Mucosa of gallbladder (tissue), 1 donor: ENCODE measurements at places on chromosomes 13 and 19.

DNA sequence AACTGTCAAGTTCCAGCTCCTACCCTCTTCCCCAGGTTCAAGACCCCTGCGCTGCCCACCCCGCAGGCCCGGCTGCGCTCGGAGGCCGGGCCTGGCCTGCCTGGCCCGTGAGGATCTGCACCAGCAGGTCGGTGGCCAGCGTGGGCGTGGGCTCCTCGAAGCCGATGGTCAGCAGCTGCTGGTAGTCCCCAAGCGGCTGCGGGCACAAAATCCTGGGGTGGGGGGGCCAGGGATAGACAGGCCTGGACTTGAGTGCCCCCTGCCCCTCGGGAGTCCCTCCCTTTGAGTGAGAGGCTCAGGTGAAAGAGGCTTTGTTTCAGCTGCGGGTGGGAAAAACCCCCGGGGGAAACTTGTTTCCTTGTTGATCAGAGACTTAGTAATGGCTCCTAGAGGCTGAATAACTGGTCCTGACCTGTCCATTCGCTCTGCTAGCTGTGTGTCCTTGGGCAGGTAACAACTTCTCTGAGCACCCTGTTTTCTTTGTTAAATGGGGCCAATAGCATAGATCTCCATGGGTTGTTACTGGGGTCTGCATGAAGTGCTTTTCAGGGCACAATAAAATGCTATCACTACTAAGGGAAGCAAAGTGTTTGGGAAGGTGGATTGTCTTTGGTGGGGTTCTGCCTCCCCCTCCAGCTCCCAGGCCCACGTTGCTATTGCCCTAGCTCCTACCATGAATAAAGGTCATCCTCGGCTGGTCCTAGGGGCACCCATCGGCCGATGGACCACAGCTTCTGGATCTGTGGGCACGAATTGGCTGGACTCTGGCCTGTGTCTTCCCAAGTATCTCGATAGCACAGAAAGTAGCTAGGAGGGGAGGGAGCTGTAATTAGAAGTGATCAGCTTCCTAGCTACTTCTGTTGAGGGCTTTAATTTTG, 3.5 kb downstream of the C19orf67 start:
- DNase-seq: no peak

DNA sequence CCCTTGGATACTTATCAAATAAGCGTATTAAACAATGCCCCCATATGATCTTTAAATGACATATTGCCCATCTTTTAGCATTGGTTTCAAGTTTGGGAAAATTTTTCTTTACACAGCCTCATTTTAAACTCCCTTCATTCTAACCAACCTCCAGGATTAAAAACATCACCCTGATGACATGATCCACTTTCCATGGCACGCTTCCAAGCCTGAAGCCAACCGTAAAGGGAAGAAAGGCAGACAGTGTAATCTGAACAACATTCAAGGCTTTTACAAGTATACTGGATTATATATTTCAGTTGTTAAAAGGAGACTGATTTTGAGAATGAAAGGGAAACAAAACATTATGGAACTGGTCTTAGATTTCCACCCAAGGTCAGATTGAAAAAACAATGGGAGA, 1721.9 kb downstream of the OLFM4 start:
- DNase-seq: no peak

GRCh38 chr13:84137292-84137691, 255.0 kb upstream of the SLITRK1 start:
- DNase-seq: no peak

GRCh38 chr13:35855531-35856019, 275.6 kb downstream of the DCLK1 start:
- DNase-seq: peak; percentile 36

DNA sequence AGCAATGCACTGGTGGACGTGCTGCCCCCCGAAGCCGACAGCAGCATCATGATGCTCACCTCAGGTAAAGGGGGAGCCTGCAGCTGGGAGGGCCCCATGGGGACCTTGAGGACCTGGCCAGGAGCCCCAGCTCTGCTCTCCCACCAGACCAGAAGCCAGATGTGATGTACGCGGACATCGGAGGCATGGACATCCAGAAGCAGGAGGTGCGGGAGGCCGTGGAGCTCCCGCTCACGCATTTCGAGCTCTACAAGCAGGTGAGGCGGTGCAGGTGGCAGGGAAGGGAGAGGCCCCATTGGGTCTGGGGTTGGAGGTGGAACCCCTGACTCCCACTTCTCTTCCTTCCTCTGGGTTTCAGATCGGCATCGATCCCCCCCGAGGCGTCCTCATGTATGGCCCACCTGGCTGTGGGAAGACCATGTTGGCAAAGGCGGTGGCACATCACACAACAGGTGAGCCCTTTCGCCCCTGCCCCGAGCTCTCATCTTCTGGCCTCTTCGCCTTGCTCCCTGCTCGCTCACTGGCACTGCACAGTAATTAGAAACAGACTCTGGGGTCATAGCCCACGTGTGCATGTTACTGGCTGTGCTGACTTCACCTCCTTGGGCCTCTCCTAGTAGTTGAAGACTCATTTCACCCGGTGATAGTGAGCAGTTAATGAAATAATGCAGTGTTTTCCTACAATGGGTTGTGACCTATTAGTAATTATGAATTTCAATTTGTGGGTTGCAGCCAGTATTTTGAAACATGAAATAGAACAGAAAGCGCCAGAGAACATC, 3.6 kb downstream of the PSMC4 start:
- no peak for DNase-seq

- DNase-seq: peak; percentile 98
Observed at GRCh38 chr19:8832132-8833021, at the start of the genes MBD3L1 and ZNF558. TSS of gene MBD3L1 (plus strand) at chr19:8832377. CDS start at chr19:8842679, 10,302 bp downstream. TSS of gene ZNF558 (minus strand) at chr19:8832304. CDS start at chr19:8822659, 9,645 bp downstream.

GRCh38 chr13:100887729-100888151, 213.1 kb upstream of the TMTC4 start:
- DNase-seq: no peak

DNA sequence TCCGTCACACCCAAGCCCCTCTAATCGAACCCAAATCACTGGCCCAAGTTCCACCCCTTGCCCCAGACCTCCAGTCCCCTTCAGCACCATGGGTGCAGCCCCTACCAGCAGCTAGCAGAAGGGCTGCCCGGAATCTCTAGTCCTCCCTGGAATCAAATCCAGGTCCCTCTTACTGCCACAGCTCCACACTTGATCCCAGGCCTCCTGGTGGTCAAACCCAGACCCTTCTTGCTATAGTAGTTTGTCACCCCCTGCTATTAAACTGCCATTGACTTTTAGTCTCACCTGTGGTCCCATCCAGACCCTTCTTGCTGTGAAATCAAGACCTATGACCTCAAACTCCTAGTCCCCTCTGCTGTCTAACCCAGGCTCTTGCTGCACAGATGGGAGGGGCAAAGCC, 8.7 kb downstream of the HIPK4 start:
- DNase-seq: no peak

DNA sequence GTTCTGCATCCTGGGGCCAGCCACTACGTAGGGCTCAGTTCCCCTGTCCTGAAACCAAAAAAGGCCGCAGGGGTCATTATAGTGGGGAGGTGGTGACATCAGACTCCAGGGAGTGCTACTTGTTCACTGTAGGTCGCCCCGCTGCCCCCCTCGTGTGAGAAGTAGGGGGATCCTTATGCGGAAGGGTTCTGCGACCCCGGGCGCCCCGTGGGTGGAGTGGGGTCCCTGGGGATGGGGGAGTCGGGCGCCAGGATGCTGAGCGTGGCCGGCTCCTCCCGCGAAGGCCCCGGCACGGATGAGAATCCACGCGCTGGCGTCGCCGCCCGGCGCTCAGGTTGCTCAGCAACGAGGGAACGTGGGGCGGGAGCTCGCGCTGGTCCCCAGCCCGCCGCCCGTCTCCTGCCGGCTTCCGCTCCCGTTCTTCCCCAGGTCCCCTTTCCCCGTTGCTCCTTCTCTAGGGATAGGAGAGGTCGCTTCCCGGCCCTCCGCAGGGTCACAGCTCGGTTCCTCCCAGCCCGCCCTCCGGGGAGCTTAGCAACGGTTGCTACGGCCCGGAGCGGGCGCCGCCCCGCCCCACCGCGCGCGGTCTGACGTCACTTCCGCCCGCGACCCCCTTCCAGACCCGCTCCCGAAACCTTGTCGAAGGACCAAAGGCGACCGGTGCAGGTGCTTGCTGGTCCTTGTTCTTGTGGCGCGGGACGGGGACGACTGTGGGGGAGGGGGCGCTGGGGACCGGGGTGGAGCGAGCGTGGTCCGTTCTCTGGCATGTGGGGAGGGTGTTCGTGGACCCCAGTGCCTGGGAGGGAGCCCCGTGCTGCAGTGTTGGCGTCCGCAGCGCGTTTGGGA, at the start of gene NAT14:
Gene NAT14, plus strand, starts transcription at position 596 of the 846 bp plus-strand sequence. CDS start 521 bp downstream, outside the sequence.
- peak; percentile 38 for DNase-seq

- DNase-seq: no peak
Observed at GRCh38 chr13:30235216-30235615, 72.1 kb downstream of the KATNAL1 start.

- no peak for DNase-seq
Observed at GRCh38 chr13:84933797-84934196, 865.4 kb downstream of the SLITRK6 start.

DNA sequence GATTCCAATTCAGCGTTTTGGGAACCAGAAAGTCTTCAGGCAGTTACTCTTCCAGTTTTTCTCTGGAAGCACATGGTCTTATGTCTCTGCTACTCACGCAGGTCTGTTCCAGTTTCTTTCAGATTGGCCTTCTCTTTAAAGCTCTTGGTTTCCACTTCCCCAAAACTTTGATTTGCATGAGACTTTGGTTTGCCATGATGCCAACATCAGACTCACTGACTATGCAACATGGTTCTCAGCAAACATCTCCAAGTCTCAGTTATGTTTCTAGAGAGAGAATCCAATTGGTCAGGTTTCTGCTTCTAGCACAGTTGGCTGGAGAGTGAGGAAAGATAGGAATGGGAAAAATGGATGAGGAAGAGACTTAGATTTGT, 3.1 kb downstream of the AKAP11 start:
- DNase-seq: no peak

- DNase-seq: no peak
Observed at GRCh38 chr13:41610404-41610803, 153.1 kb downstream of the RGCC start.

- no peak for DNase-seq
Observed at GRCh38 chr19:19661675-19662251, 1.7 kb downstream of the ATP13A1 start.

DNA sequence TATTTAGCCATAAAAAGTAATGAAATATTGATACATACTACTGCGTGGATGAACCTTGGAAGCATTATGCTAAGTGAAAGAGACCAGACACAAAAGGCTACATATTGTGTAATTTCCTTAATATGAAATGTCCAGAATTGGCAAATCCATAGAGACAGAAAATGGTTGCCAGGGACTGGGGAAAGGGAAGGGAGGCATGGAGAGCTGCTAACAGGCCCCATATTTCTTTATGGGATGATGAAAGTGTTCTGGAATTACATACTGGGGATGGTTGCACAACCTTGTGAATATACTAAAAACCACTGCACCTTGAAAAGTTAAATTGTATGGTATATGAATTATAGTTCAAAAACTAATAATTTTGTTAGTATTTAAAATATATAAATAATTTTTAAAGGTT, 3.6 kb downstream of the IFT88 start:
- no peak for DNase-seq

- peak; percentile 97 for DNase-seq
Observed at GRCh38 chr19:7535047-7535997, at the start of gene PNPLA6. TSS of gene PNPLA6 (plus strand) at chr19:7535717. CDS start at chr19:7535789, 72 bp downstream.
